Stromal cell of bone marrow (primary cell): ENCODE measurements at places on chromosomes 2 and 18.

DNA sequence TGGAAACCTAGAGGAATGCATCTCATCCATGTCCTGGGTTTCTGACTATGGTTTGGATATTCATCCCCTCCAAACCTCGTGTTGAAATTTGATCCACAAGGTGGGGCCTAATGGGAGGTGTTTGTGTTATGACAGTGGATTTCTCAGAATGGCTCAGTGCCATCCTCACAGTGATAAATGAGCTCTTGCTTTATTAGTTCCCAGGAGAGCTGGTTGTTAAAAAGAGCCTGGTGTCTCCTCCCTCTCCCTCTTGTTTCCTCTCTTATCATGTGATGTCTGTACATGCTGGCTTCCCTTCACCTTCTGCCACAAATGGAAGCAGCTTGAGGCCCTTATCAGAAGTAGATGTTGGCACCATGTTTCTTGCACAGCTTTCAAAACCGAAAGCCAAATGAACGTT, 424.3 kb downstream of the DCC start:
- DNase-seq, result no peak

- no peak for DNase-seq
These were observed 29.9 kb downstream of the MTERF4 start for GRCh38 chr2:241072151-241072550.

- no peak for DNase-seq
These were observed 164.0 kb downstream of the HDAC4 start for GRCh38 chr2:239236808-239237205.

- DNase-seq, result peak; percentile 23
These were observed 11.2 kb downstream of the SAP130 start for GRCh38 chr2:128016620-128017019.

DNA sequence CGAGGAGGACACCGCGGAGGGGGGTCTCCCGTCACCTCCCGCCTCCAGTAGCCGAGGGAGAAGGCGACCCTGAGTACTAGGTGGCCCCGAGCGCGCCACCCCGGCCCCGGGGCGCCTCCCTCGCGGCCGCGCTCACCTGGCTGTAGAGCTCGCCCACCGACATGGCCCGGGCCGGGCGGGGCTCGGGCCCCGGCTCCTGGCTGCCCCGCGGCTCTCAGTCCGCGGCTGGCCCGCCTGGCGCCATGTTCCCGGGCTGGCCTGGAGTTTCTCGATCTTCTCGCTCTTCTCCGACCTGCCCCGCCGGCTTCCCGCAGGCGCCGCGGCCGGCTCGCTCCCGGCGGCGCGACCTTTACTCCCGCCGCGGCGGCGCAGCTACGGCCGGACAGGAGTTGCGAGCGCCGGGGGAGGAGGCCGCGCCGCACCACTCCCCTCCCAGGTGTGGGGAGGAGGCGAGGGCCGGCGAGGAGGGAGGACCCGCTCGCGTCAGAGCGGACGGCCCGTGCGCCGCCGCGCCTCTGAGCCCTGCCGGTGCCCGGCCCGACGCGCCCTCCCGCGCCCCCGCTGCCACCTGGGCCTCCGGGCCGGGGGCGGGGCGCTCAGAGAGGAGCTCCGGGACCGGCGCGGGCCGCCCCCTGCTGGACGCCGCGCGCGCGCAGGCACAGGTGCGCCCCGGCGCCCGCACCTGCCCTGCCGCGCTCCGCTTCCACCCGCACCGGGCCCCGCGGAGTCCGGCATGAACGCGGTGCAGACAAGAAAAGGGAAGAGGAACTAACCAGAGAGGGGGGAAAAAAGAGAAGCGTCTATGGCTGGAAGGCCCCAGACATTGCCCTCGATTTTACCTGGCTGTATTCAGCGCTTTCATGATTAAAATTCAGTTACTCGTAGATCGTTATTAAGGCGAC, at the start of gene MYO5B:
Gene MYO5B (minus strand): TSS at position 517 of the 902 bp plus-strand sequence. CDS start 354 bp downstream, at position 163.
- DNase-seq, result no peak

DNA sequence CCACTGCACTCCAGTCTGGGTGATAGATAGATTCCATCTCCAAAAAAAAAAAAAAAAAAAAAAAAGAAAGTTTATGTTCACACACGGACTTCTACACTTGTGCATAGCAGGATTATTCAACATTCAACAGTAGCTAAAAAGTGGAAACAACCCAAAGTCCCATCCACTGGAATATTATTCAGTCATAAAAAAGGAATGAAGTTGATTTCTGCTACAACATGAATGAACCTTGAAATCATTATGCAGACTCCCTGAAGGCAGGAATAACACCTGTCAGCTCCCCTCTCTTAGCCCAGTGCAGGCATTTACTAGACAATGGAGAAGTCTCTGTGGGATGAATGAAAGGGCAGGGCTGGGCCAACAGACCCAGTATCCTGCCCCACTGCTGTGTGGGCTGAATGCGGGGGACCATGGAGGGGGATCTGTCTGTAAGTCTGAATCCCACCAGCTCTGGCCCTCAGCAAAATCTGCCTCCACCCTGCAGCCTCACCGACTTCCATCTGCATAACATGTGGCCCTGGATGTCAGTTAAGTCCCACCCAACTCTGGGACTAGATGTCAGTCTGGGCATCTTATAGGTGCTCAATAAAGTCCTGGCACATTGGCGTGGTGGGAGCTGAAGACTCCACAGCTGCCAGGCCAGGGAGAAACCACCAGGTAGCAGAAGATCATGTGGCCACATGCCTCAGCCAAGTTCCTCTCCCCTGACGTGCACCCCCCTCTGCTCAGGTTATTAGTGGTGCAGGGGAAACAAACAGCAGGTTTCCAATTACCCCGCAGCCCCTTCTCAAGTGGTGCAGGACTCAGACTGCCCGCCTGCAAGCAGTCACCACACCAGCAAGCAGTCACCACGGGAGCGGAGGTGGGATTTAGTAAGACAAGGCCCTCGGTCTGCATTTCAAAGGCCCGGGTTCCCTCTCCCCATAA, 8.9 kb downstream of the ZFP36L2 start:
- DNase-seq, result no peak

- no peak for DNase-seq
These were observed 783.6 kb upstream of the ZEB2 start for GRCh38 chr2:145303536-145303935.

- DNase-seq, result no peak
These were observed 3.4 kb downstream of the C2orf69 start for GRCh38 chr2:199914372-199914958.

DNA sequence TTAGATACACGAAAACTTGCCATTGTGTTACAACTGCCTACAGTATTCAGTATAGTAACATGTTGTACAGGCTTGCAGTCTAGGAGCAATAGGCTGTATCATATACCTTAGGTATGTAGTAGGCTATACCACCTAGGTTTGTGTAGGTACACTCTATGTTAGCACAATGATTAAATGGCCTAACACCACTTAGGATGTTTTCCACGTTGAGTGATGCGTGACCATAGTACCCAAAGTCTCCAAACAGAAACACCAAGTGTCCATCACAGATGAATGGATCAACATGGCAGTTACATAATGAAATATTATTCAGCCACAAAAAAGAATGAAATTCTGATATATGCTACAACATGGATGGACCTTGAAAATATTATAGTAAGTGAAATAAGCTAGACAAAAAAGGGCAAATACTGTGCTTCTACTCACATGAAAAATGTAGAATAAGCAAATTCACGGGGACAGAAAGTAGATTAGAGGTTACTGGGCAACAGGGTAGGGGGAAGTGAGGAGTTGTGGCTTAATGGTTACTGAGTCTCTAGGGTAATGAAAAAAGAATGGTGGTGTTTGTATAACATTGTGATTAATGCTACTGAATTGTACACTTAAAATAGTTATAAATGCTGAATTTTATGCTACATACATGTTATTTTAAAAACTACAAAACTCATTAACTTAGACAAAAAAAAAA, 62.6 kb downstream of the TMEM131 start:
- no peak for DNase-seq
